ENCODE measurements at places on chromosomes 1 and 21.
A peak's percentile ranks its signal among the peaks of the same experiment; 100 is the strongest.

DNA sequence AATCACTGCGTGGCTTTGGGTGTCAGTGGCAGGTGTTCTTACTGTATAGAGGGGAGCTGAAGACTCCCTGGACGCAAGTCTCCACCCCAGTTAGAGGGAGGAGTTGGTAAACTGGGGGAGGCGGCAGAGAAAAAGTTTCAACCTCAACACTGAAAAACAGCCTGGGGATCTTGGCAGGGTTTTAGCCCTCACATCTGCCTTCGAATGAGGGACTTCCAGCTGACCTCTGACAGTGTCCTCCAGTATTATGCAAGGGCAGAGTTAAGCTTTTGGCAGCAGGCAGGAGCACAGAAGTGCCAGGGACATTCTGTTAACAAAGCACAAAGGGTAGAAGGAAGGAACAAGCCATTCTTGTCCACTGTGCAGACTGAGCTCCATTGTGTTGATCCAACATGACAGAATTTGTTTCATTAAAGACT is 41.2 kb upstream of the RAB4A start:
- DNase-seq: no peak
- H3K4me3 ChIP-seq: no peak overlapping the region
- peaks cover 59% of the 10 kb centered on the region for H3K27me3 ChIP-seq

- no peak for DNase-seq
- no peaks in the 10 kb centered on the region for H3K36me3 ChIP-seq
- peaks cover 11% of the 10 kb centered on the region for H3K4me1 ChIP-seq
- H3K4me3 ChIP-seq: no peak overlapping the region
- H3K27me3 ChIP-seq: no peaks in the 10 kb centered on the region
Observed at GRCh38 chr1:13674377-13674776, 25.6 kb upstream of the PRDM2 start.

- no peaks in the 10 kb centered on the region for H3K4me1 ChIP-seq
- no peak overlapping the region for H3K27ac ChIP-seq
- H3K27me3 ChIP-seq: no peaks in the 10 kb centered on the region
- H3K4me3 ChIP-seq: no peak overlapping the region
- H3K36me3 ChIP-seq: no peaks in the 10 kb centered on the region
Observed at GRCh38 chr1:198088360-198089071, 68.3 kb upstream of the NEK7 start.

GRCh38 chr1:81032973-81033425 is 767.7 kb upstream of the ADGRL2 start:
- no peaks in the 10 kb centered on the region for H3K4me1 ChIP-seq
- H3K27me3 ChIP-seq: no peaks in the 10 kb centered on the region
- no peak overlapping the region for H3K4me3 ChIP-seq
- no peaks in the 10 kb centered on the region for H3K36me3 ChIP-seq

DNA sequence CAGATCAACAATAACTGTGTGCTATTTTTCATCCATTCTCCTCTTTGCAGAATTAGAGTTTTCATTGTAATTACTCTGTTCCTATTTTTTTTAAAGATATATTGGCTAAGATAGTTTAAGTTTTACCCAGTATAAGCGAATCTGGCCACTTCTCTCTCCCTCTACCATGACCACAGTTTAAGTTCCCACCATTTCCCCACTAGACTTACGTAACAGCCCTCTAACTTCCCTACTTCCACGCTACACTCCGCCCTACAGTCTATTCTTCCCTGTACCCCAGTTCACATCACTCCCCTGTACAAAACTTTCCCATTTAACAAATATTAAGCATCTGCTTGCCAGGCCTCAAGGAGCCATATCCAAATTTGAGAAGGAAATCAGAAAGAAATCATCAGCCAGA is 16.5 kb downstream of the CTSK start:
- peaks cover 24% of the 10 kb centered on the region for H3K4me1 ChIP-seq
- no peaks in the 10 kb centered on the region for H3K27me3 ChIP-seq
- no peak overlapping the region for H3K4me3 ChIP-seq
- no peak overlapping the region for H3K27ac ChIP-seq

DNA sequence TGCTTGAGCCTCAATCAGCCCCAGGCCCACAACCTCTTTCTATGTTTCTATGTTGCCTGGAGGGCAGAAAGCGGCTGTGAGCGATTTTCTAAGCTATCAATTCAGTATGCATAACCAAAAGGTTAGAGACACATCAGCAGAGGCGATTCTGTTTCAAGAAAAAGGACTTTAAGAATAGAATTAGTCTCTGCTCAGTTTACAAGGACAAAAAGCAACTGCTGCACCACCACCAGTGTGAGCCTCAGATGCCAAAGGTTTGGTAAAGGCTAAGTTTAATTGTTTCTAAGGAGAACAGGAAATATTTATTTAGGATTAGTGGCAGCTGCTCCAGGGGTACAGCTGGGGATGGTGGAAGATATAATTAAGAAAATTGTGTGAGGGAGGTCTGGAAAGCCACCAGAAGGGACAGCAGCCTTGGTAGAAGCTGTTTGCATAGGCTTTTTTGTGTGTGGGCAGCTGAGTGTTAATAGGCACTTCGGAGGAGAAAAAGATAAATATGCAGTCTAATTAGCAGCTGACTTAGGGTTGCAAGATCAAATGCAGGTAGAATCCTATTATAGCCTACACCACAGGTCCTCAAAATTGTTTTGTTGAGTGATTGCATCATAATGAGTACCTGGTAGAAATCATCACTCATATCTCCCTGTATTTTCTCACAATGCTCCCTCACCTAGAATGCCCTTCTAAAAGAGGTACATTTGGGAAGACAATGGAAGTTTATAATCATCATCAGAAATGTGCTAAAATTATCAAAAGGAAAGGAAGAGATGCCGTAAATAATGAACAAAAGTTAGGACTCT is 35.8 kb downstream of the ZC3H11B start:
- H3K4me1 ChIP-seq: no peaks in the 10 kb centered on the region
- no peaks in the 10 kb centered on the region for H3K36me3 ChIP-seq
- H3K4me3 ChIP-seq: no peak overlapping the region
- no peak for DNase-seq

GRCh38 chr1:210144736-210145135 is 87.9 kb upstream of the SERTAD4 start:
- no peak for DNase-seq
- H3K27me3 ChIP-seq: peaks cover 27% of the 10 kb centered on the region
- no peak overlapping the region for H3K27ac ChIP-seq
- no peaks in the 10 kb centered on the region for H3K4me1 ChIP-seq
- no peaks in the 10 kb centered on the region for H3K36me3 ChIP-seq

- H3K4me3 ChIP-seq: no peak overlapping the region
- H3K36me3 ChIP-seq: no peaks in the 10 kb centered on the region
- DNase-seq: no peak
- peaks cover 18% of the 10 kb centered on the region for H3K4me1 ChIP-seq
- no peak overlapping the region for H3K27ac ChIP-seq
Observed at GRCh38 chr1:208248307-208248801, 4.2 kb upstream of the PLXNA2 start.

DNA sequence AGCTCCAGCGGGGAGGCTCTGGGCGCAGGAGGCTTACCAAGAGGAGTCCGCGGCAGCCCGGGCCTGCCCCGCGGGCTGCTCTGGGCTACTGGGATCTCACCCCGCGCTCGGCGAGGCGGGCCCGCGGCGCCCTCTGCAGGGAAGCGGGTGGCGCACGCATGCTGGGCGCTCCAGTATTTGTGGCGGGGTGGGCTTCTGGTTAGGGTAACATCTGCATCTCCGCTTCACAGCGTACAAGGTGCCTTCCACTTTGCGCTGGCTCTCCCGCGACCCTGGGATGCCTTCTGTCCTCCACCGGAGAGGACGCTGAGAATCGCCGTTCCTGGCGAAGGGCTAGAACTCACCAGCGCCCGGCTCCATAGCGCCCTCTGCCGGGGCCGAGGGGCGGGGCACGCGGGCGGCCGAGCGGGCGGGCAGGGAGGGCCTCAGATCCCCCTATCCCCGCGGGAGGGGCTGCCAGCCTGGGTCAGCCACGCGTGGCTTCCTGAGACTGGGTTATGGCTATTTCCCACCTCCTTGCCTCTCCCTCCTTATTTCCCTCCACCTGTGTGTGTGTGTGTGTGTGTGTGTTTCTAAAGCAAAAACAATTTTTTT is 46.6 kb upstream of the CTBS start:
- peak overlapping the region; percentile 85 for H3K27ac ChIP-seq
- no peaks in the 10 kb centered on the region for H3K36me3 ChIP-seq
- peak overlapping the region; percentile 93 for H3K4me3 ChIP-seq
- no peaks in the 10 kb centered on the region for H3K27me3 ChIP-seq
- peak; percentile 83 for DNase-seq

DNA sequence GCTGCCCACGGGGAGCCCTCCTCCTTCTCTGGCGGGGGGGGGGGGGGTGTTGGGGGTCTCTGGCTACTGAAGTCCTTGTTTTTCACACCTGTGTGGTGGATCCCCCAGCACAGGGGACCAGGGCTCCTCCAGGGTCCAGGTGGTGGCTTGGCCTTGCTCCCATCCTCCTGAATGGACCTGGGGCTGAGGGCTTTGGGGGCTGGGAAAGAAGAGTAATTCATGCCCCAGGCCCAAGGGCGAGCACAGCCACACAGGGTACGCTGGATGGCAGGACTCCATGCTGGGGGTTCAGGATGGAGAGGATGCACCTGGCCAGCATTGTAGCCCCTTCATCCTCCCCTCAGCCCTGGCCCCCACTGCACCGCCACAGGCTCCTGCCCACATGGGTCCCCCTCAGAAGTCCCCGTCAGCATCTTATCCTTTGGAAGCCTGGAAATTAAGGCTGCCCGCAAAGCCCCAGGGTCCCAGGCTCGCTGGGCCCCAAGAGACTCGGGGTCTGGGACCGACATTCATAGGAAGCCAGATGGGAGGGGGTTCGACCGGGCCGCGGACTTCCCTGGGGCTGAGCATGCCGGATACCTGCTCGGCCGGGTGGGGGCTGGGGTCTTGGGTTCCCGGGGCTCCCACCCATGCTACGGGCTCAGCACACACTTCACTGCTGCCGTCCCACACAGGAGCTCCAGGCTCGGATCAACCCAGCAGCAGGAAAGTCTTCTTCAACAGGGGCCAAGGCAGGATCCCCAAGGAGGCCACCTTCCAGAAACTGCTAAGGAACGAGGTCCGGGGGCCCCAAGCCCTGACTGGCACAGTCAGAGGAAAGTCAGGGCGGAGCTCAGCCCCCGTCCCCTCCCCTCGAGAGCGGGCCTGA is 49.0 kb upstream of the ACTRT2 start:
- H3K4me1 ChIP-seq: peaks cover 9% of the 10 kb centered on the region
- no peak for DNase-seq
- H3K36me3 ChIP-seq: no peaks in the 10 kb centered on the region
- no peak overlapping the region for H3K4me3 ChIP-seq
- H3K27ac ChIP-seq: no peak overlapping the region
- H3K27me3 ChIP-seq: peaks cover 8% of the 10 kb centered on the region

DNA sequence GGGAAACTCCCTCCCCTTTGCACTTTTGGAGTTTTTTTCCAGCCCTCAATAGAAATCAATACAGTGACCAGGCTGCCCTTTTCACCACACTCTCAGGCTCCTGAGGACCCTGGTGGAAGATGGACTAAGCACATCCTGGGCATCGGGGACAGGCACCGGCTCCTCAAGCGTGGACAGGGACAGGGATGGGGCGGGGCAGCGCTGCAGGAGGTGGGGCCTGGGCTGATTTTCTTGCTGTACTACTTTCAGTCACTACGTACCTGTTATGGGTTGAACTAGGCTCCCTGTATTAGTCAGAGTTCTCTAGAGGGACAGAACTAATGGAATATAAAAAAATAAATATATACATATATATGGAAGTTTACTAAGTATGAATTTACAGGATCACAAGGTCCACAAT is 2.5 kb downstream of the MX2 start:
- peaks cover 81% of the 10 kb centered on the region for H3K4me1 ChIP-seq
- H3K27ac ChIP-seq: peak overlapping the region; percentile 29
- no peaks in the 10 kb centered on the region for H3K36me3 ChIP-seq
- no peak overlapping the region for H3K4me3 ChIP-seq

DNA sequence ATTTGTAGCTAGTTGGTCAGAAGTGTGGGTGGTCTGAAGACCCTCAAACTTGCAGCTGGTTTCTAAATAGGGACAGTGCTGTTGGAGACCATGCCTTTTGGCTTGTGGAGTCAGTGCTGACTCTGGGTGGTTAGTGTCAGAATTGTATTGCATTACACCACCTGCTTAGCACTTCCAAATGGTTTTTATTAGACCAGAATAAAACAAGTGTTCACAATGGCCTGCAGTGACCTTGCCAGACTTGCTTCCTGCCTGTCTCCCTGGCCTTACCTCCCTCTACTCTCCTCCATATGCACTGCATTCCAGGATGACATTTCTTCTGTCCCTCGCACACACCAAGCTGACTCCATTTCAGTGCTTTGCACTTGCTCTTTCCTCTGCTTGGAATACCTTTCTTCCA is 72.7 kb upstream of the CNIH3 start:
- no peak for DNase-seq
- no peaks in the 10 kb centered on the region for H3K4me1 ChIP-seq
- no peaks in the 10 kb centered on the region for H3K27me3 ChIP-seq
- H3K36me3 ChIP-seq: no peaks in the 10 kb centered on the region
- H3K27ac ChIP-seq: no peak overlapping the region
- no peak overlapping the region for H3K4me3 ChIP-seq

DNA sequence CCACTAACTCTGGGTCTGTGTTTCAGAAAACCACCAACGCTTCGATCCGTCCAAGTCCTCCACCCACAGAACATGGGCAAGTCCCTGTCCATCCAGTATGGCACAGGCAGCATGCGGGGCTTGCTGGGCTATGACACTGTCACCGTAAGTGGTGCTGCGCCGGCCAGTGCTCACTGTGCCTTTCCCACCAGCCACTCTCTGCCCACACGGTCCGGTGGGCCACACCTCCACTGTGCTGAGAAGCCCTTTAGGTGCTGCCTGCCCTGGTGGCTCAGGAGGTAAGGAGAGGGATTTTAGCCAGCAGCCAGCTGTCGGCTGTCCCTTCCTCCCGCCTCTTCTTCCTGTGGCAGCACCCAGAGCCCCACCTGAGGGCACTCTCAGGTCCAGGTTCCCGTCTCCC is 33.9 kb downstream of the PROK1 start:
- no peaks in the 10 kb centered on the region for H3K36me3 ChIP-seq
- H3K27me3 ChIP-seq: peaks cover 11% of the 10 kb centered on the region
- no peak overlapping the region for H3K4me3 ChIP-seq
- no peaks in the 10 kb centered on the region for H3K4me1 ChIP-seq

DNA sequence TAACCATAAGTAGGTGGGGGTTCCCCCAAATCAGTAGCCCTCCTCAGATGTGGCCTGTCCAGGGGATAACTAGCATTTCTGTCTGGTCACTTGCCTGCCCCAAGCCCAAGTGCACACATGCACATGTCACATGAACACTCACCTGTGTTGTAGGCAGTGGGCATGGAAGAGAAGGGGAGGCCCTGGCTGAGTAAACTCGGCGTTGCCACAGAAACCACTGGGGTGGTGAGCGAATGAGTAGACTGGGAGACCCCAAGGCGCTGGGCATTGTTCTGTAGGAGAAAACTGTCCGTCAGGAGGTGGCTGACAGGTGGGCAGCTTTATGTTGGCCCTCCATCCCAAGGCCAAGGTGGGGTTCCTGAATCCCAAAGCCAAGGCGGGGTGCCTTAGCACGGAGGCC is 25.6 kb downstream of the MEF2D start:
- no peaks in the 10 kb centered on the region for H3K27me3 ChIP-seq
- H3K27ac ChIP-seq: no peak overlapping the region
- H3K36me3 ChIP-seq: peaks cover 4% of the 10 kb centered on the region
- peaks cover under 1% of the 10 kb centered on the region for H3K4me1 ChIP-seq
- DNase-seq: no peak
- no peak overlapping the region for H3K4me3 ChIP-seq
